ENCODE measurements at places on chromosomes 2 and 18.

- DNase-seq, result no peak
Measured at GRCh38 chr2:9258953-9259399, 52.4 kb downstream of the ASAP2 start.

- no peak for DNase-seq
Measured at GRCh38 chr18:69365658-69366057, 35.0 kb upstream of the DOK6 start.

DNA sequence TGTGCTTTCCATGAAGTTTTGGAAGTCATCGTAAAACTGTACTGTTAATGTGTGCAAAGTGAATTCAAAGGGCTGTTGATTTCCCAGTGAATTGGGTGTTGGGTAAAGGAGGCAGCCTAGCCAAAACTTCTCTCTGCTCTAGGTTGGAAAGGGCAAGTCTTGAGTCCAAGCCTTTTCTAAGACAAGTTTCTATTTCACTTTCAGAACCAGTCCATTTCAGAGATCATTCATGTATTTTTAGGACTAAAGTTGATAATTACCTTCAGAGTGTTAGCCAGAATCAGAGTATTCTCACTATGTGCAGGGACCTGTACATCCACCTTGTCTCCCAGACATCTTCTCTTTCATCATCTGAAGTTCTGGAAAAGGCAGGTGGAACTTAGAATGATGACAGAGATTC, 636.1 kb upstream of the KLHL29 start:
- no peak for DNase-seq

DNA sequence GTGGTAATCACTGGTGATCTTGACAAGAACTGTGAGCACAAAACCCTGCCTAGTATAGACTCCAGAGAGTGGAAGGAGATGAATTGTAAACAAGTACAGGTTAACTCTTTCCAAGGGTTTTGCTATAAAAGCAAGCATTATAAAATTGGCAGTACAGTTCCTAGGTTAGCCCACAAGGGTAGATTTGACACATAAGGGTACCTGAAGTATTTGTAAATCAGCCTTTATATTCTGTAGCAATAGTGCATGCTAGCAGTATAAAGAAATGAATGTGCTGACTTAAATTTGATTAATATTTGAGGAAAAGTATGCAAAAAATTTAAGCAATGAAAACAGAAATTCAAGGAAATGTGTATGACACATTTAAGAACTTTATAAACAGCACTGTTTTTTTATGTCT, 42.4 kb downstream of the SP3 start:
- no peak for DNase-seq

GRCh38 chr2:44112096-44112495, 56.6 kb upstream of the PPM1B start:
- DNase-seq, result no peak

- DNase-seq, result peak; percentile 56
Measured at GRCh38 chr2:119641562-119642258, 37.3 kb upstream of the TMEM177 start.

DNA sequence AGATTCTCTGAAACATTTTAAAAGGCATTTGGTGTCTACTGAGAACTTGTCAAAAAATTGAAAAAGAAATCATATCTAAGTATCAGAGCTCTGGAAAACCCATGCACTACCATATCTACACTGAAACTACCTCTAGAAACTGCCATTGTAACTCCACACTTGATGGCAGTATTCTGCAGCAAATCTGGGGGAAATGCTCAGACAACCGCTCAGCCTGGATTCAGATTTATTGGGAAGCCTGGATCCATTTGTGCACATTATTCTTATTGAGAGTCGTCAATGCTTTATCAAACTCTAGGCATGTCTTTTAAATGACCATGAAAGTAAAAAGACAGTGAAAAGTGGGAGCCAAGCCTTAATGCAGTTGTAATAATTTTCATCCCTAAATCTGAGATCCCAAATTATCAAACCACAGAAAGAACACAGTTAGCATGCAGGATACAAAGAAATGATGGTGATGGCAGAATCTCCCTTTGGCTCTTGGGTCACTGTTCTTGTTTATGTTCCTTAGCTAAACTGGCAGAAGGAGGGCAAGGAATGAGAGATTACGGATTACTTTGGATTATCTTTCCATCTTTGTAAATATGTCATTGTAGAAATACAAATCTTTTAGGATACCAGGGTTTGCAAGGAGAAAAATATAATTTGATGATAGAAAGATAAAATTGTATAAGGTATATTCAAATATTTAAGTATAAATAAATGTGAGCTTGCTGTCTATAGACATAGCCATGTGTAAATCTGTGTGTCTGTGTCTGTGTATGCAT, 512.1 kb upstream of the SYT4 start:
- peak; percentile 88 for DNase-seq

- no peak for DNase-seq
Measured at GRCh38 chr2:225340923-225341322, 58.6 kb upstream of the NYAP2 start.

DNA sequence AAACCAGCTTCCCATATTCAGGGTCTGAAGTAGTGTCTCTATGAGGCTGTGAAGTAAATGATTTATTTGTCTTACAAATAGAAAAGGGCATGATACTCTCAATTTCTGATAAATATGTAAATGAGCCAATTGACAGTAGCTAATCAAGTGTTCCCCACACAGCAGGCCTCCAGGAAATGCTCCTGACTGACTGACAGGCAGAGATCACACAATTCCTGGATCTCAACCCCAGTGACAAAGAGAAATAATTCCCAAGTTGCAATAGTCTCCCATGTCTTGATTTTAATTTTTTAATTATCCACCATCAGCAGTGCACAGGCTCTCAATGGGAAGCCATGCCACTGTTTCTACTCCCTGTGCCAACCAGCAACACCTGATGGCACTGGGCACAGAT, 390.4 kb downstream of the SOX11 start:
- no peak for DNase-seq

DNA sequence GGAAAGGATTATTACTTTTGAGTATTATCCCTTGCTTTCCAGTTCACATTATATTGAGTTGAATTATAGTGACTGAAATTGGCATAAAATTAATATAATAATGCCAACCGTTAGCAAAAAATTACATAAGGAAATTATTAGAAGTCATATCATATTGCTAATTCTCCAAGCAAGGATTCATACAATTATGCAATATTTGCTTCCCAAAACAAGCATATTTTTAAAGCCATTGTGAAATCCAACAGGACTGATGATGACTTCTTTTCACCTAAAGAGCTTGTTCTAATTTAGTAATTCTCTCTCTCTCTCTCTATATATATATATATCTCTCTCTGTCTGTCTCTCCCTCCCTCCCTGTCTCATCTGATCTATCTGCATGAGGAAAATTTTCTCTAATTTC, 283.5 kb downstream of the DSEL start:
- no peak for DNase-seq

DNA sequence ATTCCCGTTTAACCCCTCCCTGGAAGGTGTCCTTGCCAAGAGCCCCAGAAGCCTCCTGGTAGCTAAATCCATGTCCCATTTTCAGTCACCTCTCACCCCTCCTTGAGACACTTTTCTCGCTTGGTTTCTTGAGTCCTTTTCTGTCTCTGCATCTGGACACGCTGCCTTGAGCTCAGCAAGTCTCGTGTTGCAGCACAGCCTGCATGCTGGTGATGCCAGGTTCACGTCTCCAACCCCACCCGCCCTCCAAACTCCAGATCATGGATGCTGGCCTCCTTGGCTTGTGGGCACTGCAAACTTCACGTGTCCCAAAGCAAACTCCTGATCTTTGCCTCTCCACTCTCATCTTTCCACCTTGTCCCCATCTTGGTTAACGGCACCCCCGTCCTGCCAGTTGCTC, 39.3 kb downstream of the CENPO start:
- no peak for DNase-seq

GRCh38 chr2:234249034-234249735, 198.7 kb downstream of the SPP2 start:
- no peak for DNase-seq

DNA sequence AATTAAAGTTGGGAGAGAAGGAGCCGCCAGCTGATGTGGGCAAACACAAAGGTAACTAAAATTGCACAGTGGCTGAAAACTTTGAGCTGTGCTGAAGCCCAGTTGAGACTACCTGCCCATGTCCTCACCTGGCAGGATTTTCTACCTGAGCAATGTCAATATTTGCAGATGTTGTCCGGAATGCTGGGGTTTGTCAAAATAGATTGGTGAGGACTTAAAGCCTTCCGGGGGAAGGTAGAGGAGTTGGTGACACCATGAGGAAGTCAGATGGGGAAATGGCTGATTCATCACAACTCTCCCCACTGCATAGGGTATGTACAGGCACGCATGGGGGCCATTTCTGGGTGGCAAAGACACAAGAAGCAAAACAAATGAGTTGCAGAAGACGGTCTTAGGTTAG, 114.9 kb downstream of the ALK start:
- no peak for DNase-seq

DNA sequence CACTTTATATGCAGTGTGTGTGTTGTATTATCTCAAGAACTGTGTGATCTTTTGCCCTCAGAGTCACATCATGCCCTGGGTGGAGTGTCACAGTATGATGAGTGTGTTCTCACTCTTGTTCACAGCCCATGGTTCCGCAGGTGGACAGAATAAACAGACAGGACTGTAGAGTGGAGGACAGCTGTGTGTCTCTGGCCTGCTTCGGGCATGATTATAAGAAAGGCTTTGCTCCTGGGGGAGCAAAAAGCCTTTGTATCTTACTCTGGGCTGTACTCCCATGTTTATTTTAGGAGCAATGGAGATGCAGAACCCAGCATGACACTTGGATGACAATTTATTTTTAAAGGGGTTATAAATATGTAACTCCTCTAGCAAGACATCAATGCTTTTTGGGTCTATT, 371.7 kb upstream of the MEX3C start:
- peak; percentile 85 for DNase-seq

GRCh38 chr2:127953849-127954248, 68.1 kb upstream of the AMMECR1L start:
- no peak for DNase-seq

Data from NCI-H1092 treated with DMSO at 0.1 percent for 48 hours (cell line).